ENCODE measurements at places on chromosomes 3 and 15.

- DNase-seq, result no peak
Observed at GRCh38 chr3:188505151-188505550, 351.2 kb downstream of the LPP start.

DNA sequence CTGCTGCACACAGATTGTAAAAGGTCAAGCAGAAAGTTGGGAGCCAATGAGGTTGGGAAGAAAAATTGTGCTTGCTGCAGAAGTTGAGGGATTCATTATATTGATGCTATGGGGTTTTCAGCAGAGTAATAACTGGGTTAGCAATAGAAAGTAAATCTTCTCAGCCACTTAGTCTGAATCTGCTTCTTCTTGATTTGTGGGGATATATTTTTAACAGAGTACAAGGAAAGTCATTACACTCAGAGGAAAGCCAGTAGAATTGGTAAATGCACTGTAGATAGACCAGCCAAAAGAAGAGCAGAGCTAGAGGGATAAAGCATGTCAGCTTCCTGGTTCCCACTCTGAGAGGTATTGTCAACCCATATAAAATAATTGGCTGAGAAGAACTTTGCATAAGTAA, 663.6 kb downstream of the NLGN1 start:
- DNase-seq, result no peak

DNA sequence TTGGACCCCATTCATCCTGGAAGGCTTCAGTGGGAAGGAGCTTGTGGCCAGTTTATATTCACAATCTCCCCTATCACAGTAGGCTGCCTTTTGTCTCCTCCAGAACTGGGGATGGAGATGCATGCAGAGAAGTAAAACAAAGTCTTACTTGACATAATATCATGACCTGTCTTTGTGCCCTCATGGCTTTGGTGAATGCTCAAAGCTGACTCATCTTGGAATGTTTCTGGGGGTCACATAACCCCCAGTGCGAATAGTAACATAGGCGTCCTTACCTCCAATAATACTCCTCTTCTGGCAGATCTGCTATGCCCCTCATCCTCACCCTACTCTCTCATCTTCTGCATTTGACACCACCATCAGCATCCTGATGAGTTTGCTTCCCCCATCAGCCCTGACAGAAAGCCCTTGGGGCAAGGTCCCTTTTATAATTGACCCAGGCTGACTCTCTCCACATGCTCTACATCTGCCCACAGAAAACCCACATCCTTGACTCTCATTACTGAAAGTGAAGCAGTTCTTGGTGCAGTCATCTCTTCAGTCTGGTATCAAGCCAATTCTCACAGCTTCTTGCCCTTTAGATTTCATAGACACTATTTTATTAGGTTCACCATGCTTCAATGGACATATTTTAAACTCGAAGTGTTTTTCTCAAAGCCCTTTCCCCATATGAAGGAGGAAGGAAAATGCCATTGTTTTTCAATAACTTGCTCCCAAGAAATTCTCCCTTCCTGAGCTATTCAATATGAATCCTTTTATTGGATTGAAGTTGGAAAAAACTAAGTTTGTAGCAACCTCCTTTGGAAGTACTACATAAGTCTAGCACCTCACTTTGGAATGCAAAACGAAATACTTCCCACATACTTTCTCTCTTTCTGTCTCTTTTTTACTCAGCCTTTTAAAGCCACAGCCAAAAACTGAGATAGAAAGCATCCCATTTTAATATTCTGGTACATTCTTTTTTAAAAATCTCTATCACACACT, 36.6 kb downstream of the OSTN start:
- no peak for DNase-seq

DNA sequence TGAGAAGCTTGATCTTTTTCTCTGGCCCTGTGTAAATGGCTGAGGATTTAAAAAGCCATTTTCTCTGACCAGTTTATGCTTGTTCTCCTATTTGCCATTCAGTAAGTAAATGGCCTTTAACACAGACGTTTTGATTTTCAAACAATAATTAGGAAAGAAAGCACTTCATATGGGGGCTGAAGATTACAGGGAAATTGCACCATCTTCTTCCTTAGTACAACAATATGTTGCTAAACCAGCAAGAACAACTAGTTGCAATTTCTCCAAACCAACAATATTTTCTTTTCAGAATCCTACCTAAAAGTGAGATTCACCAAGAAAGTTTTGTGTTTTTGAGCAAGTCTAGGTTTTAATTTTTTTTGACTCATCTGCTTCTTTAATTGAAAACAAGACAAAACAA, 80.5 kb upstream of the CCNL1 start:
- DNase-seq, result no peak

DNA sequence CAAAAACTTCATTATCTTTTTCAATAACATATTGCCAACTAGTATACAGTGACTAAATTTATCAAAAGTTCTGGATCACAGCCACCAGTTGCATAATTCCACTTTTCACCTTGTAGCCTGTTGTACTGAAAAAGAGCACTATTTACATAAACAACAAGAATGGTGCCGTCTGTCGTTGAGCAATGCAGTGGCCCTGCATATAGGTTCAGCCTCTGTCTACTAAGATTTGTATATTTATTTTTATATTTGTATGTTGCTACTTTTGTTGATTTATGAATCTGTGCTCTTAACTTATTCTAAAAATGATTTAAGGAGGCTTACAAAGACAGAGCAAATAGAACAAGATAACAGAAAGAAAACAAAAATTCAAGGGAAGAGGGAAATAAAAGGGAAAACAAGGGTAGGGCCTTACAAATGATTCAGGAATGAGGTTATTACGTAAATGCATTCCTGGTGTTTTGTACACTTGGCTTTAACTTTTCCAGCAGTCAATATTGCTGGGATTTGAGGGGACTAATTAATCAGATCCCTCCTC, 257.6 kb upstream of the STT3B start:
- DNase-seq, result no peak

DNA sequence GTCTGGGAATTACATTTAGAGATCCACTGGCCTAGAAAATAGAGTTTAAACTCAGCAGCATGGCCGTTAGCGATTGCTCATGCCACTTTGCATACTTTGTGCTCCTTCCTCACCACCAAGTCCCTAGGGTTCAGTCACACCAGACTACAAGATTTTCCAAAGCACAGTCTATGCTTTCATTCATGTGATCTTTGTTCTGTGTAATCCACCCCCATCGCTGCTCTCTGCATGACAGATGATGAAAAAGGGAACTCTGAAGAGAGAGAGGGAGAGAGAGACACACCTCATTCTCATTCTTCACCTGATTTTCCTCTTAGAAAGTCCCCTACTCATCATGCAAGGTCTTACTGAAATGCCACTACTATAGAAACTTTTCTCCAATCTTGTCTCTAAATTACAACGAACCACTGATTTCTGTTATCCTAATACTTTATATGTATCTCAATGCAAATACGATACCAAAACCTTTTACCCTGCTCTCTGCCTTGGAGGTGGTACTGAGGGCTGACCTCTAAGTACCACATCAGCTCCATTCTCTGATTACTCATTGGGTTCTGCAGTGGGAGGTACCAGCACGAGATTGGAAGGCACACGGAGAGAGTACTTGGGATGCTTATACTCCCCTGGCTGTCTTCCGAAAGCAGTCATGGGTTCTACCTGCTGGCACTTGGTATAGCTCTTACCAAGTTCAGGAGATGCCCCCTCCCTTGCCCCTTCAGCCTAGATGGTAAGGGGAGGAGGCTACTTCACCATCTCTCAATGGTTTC, 1.1 kb upstream of the PARP15 start:
- peak; percentile 70 for DNase-seq

GRCh38 chr3:89375451-89375850, 268.0 kb downstream of the EPHA3 start:
- no peak for DNase-seq

- DNase-seq, result no peak
Observed at GRCh38 chr15:37536967-37537605, 397.4 kb upstream of the TMCO5A start.

- DNase-seq, result no peak
Observed at GRCh38 chr3:62433396-62433795, 60.0 kb upstream of the FEZF2 start.

DNA sequence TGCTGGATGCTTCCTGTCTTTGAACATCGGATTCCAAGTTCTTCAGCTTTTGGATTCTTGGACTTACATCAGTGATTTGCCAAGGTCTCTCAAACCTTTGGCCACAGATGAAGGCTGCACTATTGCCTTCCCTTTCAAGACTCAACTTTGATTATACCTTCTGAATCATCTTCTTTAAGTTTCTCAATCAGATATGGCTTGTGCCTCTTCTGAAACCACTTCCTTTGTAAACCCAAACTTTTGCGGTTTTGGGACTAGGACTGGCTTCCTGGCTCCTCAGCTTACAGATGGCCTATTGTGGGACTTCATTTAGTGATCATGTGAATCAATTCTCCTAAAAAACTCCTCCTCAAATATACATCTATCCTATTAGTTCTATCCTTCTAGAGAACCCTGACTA, 47.1 kb upstream of the CADPS start:
- peak; percentile 3 for DNase-seq

DNA sequence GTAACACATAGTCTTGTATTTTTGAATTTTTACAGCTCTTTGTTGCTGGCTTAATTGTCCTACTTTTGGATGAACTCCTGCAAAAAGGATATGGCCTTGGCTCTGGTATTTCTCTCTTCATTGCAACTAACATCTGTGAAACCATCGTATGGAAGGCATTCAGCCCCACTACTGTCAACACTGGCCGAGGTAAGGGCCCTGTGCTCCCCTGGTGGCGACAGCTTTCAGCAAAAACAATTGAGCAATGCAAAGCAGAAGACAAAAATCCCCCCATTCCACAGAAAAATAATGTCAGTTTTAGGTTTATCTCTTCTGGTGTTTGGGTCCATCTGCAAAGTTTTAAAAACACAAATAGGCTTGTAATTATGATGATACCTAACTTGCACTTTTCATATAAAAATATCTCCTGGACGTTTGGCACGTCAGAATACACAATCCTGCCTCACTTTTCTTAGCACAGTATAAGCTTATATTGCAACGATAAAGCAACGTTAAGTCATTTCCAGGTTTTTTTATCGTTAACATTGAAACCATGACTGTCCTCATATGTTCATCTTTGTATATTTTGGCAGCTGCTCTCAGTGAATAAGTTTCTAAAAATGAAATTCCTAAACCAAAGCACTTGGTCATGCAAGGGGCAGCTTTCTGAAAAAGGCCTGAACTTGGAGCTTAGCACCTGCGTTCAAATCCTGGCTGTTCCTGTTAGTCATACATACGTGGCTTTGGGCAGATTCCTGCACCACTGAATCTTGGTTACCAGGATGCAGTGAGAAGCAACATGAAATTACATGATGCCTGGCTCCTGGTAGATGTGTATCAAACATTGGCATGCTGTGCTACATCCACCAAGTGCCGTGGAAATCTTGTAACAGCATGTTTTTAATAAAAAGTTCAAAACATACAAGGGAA, 8.5 kb downstream of the SEC61A1 start:
- DNase-seq, result no peak

DNA sequence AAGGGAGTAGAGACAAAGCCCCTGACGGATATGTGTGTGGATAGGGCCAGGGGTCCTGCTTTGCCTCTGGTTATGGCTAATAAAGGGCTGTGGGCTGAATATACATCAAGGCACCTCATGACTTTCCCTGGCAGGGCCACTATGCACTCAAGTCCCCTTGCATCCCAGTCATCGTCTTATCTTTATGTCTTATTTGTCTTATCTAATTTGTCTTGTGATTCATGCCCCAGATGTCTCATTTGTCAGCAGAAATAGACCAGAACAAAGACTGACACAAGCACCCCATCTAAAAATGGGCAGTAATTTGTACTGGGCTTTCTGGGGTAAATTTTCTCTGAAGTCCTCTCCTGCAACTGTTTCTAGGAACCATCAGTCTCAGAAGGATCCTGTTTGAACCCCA, 68.6 kb downstream of the ITGA11 start:
- DNase-seq, result no peak

DNA sequence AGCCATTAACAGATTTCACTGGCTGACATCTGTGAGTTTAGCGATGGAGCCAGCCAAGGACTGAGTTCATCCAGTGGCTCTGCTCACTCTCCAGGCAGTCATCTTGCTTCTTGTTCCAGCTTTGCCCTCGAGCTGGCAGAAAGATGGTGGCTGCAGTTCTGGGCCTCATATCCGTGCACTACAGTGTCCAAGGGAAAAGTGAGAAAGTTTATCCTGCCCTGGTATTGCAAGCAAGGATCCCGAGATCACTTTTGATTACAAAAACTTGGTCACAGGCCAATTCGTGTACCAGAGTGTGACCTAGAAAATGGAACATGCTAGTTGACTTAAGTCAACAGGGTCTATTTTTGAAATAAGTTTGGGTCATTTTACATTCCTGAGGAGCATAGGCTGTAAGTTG, 288.0 kb upstream of the CHRM5 start:
- DNase-seq, result no peak

DNA sequence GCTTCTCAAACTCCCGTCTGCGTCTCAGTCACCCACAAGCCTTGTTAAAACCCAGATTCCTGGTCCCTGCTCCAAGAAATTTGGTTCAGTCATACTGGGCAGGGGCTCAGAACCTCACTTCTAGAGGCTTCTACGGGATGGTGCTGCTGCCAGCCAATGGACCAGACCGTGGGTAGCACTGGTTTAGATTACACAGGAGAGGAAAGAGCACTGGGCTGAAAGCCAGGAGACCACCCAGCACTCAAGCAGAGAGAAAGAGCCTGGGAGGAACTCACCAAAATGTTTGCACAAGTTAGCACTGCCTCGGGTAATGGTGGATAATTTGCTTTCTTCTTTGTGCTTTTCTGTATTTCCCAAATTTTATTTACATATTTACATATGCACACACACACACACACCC, 46.9 kb upstream of the MUC13 start:
- no peak for DNase-seq

GRCh38 chr3:3084890-3085289, 25.3 kb downstream of the IL5RA start:
- DNase-seq, result no peak

DNA sequence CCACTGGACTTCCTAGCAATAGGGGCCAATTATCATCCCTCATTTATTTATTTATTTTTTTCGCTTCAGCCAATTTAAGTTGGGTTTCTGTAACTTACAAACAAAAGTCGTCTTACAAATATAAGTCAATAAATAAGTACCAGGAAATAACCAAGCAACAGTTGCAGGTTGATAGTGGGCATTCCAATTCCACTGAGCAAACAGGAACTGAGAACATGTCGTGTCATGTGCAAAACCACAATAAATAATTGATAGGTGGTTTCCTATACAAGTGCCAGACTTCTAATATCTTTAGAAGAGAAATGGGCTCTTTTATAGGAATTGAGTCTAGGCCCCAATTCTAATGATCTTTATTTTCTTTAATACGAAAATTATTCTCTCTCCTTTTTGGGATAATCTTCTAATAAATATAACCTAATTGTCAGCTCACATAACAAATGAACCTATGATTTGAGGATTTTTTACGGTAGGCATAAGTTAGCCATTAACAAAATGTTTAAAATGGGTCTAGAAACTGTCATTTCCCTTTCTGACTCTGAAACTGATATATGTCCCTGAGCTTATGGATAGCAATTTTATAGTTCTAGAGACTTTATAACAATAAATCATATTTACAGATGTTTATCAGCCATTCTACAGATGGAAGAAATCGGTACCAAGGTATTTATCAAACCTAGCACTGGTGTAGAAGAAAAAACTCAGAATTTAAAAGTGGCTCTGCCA, 571.8 kb downstream of the FOXP1 start:
- no peak for DNase-seq

- no peak for DNase-seq
Observed at GRCh38 chr15:100131321-100132224, 210.2 kb downstream of the ADAMTS17 start.
